ENCODE measurements at places on chromosomes 1 and 21.

- DNase-seq, result no peak
Measured at GRCh38 chr1:233238884-233239431, 56.6 kb downstream of the PCNX2 start.

GRCh38 chr1:167137793-167138510 lies 44.1 kb downstream of the STYXL2 start:
- no peak for DNase-seq

- DNase-seq, result no peak
Measured at GRCh38 chr1:53183095-53183990, 13.3 kb upstream of the CPT2 start.

DNA sequence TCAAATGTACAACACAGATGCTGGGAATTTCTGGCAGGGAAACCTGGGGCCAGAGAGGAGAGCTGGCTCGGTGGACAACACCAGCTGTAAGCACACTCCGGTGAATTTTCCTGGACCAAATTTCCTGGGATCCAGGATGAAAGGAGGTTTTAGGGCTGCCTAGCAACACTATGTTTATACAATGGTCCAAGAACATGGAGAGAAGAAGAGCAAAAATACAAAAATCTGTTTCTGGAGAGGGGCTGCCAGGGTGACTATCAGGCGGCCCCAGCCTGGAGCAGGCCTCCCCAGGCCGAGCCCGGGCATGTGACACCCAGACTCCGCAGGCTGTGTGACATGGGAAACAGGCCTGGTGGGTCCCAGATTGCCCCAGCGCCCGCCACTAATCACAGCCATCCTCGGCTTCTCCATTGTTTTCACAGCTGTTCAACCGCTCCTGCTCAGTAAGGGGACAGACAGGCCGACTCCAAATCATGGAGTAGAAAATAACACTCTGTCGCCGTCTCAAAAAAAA lies 336.0 kb upstream of the NFIA start:
- DNase-seq, result no peak

GRCh38 chr21:45516671-45517151 lies 25.5 kb downstream of the SLC19A1 start:
- DNase-seq, result no peak

- DNase-seq, result no peak
Measured at GRCh38 chr21:27339902-27340301, 373.0 kb upstream of the ADAMTS5 start.

DNA sequence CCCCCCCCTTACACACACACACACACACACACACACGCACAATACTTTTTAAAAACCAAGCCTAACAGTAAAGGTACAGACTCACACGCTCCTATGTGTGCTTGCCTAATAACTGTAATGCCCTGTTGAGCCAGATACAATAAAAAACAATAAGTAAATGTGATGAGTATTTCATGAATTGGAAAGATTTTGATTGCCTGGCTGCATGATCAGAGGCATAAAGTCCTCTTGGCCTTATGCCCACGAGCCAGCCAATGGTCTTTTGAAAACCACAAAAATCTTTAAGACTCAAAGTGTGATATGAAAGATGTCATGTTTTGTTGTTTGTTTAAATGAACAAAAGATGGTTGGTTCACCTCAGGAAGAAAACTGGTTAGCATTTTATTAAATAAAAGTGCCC lies 441.9 kb upstream of the ZRANB2 start:
- no peak for DNase-seq

DNA sequence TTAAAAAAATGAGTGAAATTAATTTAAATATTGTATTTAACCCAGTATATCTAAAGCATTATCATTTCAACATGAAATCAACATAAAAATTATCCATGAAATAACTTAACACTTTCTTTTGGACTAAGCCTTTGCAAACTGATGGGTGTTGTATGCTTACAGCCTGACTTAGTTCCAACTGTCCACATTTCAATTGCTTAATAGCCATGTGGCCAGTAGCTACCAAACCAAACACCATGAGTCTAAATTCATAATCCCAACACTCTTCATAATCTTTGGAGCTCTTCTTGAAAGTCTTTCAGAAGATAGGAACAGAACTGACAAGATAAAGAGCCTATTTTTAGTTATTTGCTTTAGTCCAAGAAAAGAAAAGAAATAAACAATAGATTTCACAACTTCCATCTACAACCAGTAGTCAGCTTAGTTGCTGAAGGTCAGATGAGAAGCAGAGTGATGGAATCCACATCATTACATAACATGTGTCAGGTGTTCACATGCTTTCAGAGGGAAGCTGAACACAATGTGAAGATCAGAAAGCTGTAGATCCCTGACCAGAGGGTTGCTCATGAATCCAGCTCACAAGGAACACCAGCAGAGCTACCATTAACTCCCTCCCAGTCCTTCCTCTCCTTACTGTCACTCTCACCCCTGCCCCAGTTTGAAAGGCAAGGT lies 144.0 kb upstream of the ZNF648 start:
- DNase-seq, result no peak

GRCh38 chr1:238257018-238257621 lies 366.4 kb upstream of the ZP4 start:
- DNase-seq, result no peak

GRCh38 chr21:23706431-23706830 lies 1900.8 kb downstream of the MRPL39 start:
- no peak for DNase-seq

- no peak for DNase-seq
Measured at GRCh38 chr1:185215911-185216310, 58.9 kb downstream of the SWT1 start.

DNA sequence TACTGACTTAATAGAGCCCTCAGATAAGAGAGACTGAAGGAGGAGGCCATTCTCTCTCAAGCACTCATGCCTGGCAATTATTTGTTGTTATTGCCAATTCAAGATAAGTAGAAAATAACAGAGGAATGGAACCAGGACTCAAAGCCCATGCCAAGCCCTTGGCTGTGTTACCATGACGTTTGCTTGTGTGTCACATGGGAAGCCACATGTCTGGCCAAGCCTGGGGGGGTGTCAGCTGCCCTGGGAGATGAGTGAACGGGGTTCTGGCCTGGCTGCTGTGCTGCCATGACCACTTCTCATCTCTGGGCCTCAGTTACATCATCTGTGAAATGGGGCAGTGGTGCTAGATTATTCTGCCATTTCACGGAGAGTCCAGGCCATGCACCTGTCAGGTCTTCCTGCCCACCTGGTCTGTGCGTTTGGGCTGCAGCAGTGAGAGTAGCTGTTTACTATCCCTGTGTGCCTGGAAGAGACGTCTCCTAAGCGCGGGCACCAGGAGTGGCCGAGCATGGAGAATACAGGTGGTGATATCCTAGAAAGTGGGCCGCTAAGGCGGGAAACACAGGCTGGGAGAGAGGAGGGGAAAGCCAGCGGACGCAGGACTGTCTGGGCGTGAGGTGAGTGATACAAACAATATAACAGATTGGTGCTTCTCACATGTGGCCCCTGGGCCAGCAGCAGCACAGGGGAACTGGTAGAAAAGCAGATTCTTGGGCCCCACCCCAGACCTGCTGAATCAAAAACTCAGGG lies 67.8 kb downstream of the MAN1C1 start:
- DNase-seq, result no peak

- no peak for DNase-seq
Measured at GRCh38 chr1:214404154-214404553, 123.2 kb downstream of the SMYD2 start.

- DNase-seq, result no peak
Measured at GRCh38 chr1:92876351-92876750, 44.5 kb downstream of the RPL5 start.

DNA sequence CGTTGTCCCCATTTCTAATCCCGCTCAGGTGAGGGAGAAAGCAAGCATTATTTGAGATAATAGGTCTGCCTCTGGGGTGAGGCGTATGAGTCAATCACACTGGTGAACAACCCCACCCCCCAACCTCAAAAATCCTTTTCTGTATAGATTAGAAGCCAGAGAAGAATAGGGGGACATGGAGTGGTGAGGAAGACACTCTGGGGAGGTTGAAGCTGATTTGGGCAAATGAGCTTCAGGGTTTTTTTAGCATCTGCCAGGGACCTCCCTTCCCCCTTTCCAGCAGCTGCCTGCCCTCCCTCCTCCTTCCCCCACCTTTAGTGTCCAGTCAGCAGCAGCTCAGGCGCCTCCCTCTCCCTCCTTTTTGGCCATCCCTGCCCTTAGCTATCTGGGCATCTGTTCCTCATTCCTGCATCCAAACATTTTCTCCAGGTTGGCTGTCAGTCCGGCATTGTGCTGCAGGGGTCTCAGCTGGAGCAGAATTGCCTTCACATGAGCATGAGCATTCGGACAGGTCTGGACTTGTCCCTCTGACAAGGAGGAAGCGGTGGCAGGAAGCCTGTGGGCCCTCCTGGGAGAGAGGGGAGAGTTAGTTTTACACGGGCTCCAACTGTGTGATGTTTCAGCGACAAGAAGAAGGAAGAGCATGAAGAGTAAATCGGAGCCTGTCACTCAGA lies 30.8 kb upstream of the PTGFRN start:
- no peak for DNase-seq

DNA sequence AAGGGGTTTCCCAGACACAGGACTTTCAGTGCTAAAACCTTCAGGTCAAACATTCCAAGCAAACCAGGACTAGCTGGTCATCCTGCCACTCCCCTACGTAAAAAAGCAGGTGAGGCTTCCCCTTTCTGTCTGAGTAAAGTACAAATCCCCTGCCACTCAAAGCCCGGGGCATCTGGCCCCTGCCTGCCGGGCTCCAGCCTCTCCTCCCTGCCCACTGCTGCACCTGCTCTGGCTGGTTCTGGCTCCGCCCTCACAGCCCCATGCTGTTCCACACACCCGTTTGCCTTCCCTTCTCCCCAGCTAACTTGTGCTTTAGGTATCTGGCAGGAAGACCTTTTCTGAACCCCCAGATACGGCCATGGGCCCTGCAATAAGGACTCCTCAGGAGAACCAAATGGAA lies 23.3 kb upstream of the S100A7 start:
- no peak for DNase-seq

DNA sequence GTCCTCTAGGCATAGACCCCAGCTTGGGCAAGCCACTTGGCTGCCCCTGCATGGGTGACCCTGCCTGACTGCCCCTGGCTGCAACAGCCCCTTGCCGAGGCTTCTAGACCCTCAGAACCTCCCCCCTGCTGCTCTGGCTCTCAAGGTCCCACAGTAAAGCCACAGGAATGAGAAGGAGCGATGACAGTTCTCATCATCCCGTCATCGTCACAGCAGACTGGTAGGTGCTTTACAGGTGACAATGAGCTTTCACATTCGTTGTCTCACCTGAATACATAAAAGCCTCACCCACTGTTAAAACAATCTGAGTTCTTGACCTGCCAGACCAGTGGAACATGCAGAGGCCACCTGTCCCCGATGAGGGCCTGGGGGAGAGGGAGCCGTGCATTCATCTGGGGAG lies 36.0 kb upstream of the GPR157 start:
- DNase-seq, result no peak

- no peak for DNase-seq
Measured at GRCh38 chr21:44905728-44906090, 15.0 kb downstream of the ITGB2 start.

GRCh38 chr1:76250271-76250670 lies 175.7 kb downstream of the ST6GALNAC3 start:
- DNase-seq, result no peak

- DNase-seq, result no peak
Measured at GRCh38 chr1:35574125-35574654, 1.1 kb downstream of the TFAP2E start.

GRCh38 chr1:182601913-182602312 lies 2.3 kb downstream of the RGS16 start:
- DNase-seq, result no peak

DNA sequence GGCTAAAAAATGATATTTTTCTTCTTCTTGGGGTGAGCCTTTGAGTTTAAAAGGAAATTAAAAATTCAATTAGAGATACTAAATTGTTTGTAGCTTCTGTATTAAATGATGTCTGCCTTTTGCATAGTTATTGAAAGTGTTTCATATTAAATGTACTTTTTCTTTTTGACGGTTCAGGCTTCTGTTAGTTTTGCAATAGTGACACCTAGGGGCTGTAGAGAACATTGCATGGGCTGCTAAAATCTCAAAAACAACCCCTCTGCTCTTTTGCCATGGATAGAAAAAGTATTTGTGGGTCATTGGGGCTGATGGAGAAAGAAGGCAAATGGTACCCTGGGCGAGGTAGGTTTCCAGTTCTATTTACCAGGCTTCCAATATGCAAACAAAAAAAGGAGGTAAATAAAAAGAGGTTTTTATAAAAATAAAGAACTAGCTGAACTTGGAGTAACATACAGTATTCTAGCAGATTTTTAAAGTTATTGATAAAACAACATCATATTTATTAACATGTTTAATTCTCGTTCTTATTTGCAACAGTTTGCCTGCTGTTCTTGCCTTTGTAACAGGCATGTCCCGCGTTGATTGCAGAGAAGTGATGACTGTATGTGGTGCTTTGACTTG lies 115.4 kb upstream of the HOOK1 start:
- DNase-seq, result no peak

- no peak for DNase-seq
Measured at GRCh38 chr1:116288201-116288598, 84.8 kb upstream of the ATP1A1 start.

GRCh38 chr1:38028105-38028591 lies 15.6 kb downstream of the UTP11 start:
- peak; percentile 73 for DNase-seq

- no peak for DNase-seq
Measured at GRCh38 chr1:74246315-74246714, 11.1 kb downstream of the TNNI3K start.

DNA sequence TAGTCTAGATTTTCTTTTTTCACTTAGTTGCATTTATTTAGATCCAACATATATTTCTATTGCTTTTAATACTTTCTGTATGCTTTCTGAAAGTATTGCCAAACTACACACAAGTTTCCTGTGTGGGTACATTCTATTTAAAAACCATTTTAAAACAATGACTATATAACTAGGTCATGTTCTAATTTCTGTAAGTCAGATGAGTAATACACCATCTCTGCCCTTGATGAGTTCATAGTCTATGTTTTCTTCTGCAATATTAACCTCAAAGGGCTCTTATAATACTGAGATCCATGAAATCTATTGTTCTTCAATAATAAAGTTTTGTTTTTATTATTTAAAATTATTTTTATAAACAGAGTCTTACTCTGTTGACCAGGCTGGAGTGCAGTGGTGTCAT lies 68.3 kb downstream of the RNASEL start:
- DNase-seq, result no peak

DNA sequence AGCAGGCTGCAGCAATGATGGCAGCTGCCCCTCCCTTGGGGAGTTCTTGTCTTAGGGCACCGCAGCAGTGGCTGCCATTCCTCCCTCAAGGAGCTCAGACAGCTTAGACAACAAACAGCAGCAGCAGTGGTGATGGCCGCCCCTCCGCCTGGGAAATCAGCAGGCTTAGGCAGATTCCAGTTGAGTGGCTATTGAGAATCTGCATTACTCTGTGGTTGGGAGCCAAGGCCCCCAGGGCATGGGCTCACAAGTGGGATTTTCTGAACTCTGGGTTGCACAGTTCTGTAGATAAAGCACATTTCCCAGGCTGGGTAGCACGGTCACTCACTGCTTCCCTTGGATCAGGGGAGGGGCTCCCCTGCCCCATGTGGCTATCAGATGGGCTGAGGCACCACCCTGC lies 1280.7 kb upstream of the TMPRSS15 start:
- no peak for DNase-seq

GRCh38 chr1:205304046-205304694 lies 17.4 kb downstream of the NUAK2 start:
- DNase-seq, result no peak

GRCh38 chr1:18239671-18240070 lies 132.1 kb downstream of the IGSF21 start:
- no peak for DNase-seq

- DNase-seq, result no peak
Measured at GRCh38 chr1:172789840-172790239, 130.9 kb downstream of the FASLG start.

GRCh38 chr1:114718661-114719423 lies 2.3 kb upstream of the NRAS start:
- DNase-seq, result peak; percentile 9

GRCh38 chr1:230863449-230863848 lies 4.9 kb downstream of the C1orf198 start:
- DNase-seq, result no peak
